ENCODE measurements at places on chromosomes 3 and 15.

- no peak for DNase-seq
Measured at GRCh38 chr3:129461461-129462146, 21.6 kb downstream of the IFT122 start.

DNA sequence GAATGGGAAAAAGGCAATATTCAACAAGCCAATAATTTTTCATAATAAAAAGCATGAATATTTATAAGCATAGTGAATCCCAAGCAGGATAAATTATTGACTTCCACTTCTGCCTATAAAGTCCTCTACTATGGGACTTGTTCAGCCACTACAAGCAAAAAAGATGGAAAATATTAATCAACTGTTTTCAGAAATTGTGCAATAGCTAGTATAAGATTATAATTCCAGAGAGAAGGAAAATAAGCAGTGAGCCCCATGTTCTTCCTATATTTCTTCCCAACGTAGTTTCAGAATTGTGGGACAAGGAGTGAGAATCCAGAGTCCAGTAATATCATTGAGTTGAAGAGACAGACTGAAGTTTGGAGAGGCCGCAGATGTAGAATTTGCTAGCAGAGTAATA lies 24.3 kb downstream of the SGO1 start:
- no peak for DNase-seq

GRCh38 chr3:170059447-170059846 lies 21.7 kb downstream of the GPR160 start:
- no peak for DNase-seq

DNA sequence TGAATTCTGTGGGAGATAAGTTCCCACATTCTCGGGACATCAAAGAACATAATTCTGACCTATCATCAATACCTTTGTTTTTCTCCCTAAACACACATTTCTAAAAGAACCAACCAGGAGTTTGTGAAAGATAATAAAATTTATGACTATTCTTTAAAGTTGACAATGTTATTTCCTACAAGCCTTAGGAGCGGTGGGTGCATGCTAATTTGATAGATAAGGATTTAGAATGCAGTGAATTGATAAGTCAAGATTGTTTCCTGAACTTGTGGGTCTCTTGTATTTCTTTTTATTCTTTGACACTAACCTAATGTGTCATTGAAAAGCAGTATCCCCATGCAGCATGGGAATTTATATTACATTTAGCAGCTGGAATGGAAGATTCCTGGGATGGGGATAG lies 10.3 kb upstream of the UBE2E2 start:
- DNase-seq: no peak

DNA sequence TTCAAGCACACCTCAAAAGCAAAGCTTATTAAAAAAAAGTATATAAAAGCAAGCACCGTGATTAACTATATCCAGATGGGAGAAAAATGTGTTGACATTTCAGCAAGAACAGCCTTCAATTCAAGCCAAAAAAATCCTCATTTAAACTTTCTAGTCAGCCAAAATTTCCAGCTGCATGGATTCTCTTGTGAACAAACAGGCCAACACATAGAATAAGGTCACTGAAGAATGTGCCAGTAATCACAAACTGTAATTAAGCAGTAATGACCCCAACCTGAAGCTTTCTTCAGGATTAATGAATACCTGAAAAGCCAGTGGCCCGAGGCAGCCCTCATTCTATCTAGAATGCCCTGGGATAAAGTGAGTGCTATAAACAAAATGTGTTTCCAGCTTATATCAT lies 130.7 kb upstream of the KCNMB2 start:
- DNase-seq: no peak

- no peak for DNase-seq
Measured at GRCh38 chr15:99176757-99177156, 71.9 kb downstream of the SYNM start.

- DNase-seq: no peak
Measured at GRCh38 chr3:174953068-174953467, 93.9 kb downstream of the NAALADL2 start.

- DNase-seq: no peak
Measured at GRCh38 chr15:67879440-67880129, 39.7 kb upstream of the RNU6-1 start.

DNA sequence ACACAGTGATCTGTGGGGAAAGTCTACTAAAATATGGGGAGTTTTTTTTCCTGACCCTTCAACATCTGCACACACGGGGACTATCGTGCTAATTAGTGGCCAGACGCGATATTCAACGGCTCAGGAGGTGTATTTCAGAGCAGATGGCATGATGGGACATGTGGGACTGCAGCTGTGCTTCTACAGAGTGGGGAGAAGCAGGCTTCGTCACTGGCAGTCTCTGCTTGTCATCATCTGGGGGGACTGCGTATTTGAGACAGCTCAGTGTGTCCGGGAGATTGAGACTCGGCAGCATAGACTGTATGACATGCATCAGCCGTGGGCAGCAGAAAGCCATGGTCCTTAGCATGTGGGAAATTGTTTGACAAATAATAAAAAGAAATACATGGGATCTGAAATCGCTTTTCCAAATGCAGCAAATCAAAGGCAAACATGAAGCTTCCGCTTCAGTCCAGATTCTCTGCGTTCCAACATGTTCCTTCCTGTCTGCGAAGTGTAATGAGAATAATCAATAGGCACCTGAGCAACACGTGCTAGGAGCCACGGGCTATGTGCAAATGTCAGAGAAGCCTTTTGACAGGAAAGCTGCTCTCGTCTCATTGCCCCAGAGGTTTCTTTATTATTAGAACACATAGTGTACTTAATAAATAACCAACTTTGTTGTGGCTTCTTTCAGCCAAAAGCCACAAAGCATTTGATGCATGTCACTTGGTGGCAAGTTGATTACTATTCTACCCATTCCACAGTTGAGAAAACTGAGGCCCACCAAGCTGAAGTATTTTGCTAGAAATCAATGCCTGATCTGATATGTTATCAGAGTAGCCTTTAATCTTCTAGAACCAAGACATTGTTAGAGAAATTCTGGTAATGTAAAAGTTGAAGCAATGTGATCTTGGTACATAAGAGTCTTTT lies 276.3 kb downstream of the RYR3 start:
- no peak for DNase-seq

DNA sequence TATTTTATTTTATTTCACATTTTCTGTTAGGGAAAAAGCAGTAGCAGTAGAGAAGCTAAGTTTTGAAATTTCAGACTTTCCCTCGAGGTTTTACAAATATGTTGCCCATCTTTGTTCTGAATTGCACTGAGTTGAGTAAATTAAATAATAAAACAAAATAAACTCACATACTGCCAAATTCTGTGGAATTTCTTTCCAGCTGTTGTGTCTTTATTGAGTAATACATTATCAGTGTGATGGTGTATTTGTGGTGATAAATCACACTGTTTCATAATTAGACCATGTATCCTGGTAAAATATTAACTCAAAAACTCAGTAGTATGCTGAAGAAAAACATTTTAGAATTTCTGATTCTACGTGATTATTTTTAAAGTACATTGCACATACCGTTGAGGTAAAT lies 592.1 kb downstream of the SI start:
- no peak for DNase-seq

GRCh38 chr3:50147447-50147846 lies 7.7 kb upstream of the SEMA3F start:
- DNase-seq: no peak

DNA sequence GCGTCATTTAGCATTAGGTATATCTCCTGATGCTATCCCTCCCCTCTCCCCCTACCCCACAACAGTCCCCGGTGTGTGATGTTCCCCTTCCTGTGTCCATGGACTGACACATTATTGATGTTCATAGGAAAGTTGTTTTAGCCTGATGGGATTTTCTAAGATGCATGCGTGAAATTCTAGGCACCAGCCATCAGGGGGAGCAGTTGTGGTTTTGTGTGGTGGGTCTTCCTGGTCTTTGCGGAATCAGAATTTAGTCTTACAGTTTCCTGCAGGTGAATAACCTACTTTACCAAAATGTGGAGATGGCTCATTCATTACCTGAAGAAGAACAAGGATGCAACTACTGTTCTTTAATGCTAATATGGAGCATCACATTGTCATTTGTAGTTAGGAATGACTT lies 455.0 kb upstream of the THBS1 start:
- no peak for DNase-seq

GRCh38 chr3:77055841-77056341 lies 16.0 kb downstream of the ROBO2 start:
- DNase-seq: no peak

GRCh38 chr3:106228271-106228670 lies 359.5 kb upstream of the CBLB start:
- no peak for DNase-seq

DNA sequence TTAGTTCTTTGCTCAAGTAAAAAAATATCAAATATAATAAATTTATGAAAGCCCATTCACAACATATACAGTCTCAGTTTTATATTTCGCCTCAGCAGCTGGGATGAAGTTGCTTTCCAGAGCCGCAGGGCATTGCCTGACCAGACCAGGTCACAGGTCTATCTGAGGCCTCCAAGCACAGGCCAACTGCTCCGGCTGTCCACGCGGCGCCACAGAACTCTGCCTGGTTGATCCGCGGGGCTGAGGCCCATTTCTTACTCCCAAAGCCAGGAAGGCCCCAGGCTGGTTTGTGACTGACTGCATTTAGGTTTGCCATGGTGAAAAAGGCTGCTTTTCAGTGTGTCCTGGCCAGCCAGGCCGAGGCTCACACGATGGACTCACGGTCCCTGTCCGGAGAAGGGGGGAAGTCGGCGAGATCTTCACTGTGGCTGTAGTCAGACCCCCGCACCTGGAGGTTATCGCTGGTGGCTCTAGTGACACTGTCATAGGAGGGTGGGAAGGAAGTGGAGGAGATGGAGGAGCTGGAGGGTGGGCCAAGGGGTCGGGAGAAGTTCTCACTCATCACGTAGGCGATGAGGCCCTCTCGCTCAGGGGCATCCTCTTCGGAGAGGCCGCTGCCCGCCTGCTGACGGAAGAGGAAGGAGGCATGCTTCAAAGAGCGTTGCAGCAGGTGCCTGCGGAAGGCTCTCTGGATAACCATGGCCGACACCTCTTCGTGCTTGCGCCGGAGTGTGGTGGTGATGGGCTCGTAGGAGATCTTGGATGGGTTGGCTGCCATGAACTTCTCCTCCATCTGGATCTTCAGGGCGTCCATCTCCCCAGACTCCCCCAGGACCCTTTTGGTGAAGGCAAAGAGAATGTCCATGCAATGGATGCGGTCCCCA lies 54.1 kb downstream of the EXOG start:
- DNase-seq: no peak

DNA sequence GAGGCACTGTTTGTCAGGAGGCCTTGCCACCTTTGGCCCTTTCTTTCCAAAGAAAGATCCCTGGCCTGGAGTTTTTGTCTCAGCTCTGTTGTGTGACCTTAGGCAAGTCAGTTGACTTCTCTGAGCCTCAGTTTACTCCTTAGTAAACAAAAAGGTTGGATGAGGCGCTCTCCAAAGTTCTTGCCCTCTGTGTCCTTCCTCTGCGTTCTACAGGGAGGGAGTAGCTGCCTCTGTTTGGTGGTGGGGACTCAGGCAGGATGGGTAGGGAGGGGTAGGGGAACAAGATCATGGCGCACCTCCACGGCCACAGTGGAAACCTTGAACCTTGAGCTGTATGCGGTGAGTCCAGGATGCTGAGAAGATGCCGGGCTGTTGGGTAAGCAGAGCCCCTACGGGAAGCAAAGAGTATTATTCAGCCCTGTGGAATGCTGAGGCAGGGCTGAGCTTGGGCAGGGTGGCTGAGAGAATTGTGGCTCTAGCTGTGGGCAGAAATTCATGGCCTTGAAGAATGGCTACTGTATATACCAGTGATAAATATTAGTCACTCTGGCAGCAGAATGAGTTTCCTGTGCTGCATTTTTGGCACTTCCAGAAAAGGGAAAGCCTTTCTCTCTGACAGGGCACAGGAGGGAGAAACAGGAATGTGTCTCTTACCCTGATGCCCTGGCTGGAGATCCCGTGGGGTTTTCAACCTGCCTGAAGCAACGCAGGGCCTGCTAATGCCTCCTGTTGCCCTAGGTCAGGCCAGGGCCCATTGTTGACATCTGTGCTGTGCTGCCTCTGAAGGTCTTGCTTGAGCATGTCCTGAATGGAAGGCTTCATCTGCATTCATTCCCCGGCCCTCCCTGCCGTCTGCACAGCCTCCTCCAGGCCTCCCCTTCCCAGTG lies 39.9 kb downstream of the SMAD3 start:
- peak; percentile 93 for DNase-seq

DNA sequence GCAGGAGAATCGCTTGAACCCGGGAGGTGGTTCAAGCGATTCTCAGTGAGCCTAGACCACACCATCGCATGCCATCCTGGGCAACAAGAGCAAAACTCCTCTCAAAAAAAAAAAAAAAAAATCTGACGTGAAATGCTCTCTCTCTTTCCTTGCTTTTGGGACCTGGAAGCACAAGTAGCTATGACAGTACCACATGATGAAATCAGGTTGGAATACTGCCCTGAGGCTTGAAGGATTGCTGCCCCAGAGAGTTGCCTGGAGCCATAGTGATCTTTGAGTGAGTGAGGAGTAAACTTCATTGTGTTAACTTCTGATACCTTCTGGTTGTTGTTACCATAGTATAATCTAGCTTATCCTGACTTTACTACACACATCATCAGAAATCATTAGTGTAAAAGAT lies 23.3 kb downstream of the AKAP13 start:
- no peak for DNase-seq

GRCh38 chr3:155323063-155323666 lies 29.7 kb upstream of the STRIT1 start:
- DNase-seq: no peak

DNA sequence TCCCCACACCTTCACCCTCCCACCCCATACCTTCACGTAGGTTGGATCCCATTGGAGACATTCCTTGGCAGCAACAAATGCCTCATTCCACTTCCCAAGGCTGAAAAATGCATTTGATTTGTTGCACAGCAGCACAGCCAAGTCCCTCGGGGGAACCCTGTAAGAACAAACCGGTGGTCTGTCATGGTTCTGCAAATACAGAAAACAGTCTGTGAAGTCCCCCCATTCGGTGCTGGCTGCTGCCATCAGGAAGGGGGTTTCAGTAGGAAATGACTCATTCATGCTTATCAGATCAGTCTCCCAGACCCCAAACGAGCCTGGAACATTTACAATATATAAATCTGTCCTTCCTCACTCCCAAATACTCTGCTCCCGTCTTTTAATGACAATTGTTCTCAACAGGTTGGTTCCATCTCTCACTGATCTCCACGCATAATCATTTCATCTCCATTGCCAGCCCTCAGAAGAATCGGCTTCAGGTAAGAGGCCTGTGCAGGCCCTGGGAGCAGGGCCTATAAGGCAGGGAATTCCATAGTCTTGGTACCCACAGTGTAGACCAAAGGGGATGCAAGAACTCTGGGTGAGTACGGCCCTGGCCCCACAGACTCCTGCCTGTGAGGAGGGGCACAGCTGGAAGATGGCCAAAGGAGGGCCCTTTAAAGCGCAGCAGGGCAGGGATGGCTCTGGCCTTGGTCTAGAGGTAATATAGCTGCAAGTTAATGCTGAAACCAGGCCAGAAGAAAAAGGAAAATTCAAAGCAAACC lies 41.6 kb downstream of the TRANK1 start:
- DNase-seq: no peak

DNA sequence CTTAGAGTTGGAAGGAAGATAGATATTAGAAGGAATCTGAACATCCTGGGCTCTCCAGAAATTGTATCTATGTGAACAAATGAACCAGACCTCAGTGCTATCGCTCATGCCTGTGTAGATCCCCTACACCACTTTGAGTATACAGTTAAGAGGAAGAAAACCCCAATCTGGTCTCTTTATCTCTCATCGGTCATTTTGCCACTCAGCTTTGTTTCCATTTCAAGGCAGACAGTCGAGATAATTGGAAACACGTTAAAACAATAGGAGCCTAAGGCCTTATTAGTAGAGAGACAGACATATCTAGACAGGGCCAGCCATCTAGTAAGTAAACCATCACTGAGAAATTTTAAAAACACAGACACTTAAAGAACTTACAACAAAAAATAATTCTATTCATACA lies 101.6 kb downstream of the MYLK start:
- DNase-seq: no peak

Data from retinal pigment epithelial cell (primary cell).